ENCODE measurements at places on chromosomes 2 and 18.

DNA sequence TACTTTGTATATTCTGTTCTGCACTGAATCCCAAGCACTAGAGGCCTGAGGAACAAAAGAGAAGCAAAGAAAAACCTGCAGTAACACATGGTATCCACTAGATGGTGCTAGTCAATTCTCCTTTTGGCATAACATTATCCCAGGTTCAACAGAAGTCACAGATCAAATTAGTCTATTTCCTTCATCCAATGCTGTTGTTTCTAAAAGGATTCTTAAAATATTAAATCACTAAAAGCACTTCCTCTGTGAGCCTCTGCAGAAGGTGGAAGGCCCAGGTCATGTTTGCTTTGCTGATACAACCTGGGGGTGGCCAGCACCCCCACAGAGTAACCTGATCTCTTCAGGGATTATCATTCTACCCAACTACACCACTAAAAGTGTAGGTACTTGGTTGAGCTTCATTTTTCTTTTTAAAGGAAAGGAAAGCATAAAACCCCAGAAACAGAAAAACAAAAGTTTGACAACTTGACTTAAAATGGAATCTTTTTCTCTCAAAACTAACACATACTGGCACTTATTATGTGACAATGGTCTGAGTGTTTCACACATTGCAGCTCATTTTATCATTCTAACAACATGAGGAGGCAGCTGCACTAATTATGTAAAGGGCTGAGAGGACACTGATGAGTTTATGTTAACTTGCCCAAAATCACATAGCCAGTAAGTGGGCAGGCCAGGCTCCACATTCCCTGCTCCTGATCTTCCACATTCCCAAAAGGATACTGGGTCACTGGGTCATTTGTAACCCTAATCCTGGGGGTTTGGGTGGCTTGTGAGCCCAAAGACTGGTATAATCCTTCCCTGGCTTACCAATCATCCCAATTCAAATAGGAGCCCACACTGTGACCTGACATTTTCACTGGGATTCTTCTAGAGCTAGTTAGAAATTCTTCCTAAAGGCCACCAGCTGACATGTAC lies 66.8 kb upstream of the DNER start:
- DNase-seq: peak; percentile 66

DNA sequence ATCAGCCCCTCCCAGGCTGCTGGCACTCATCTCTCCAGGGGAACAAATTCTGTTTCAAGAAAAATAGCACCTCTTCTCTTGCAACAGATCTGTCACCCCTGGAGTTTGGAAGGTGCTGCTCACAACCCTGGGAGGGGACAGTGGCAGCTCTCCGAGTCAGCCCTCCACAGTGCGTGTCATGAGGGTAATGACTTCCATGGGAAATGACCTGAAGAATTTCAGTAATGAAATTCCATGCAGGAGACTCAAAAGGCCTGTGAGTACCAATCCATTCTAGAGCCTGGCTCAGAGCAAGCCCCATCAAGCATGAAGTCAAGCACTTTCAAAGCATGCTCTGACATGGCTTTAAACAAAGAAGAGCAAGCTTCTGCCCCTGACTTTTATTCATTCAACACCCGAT lies 276.3 kb upstream of the PARD3B start:
- DNase-seq: no peak

GRCh38 chr2:157853211-157853610 lies 22.9 kb downstream of the ACVR1 start:
- DNase-seq: no peak

DNA sequence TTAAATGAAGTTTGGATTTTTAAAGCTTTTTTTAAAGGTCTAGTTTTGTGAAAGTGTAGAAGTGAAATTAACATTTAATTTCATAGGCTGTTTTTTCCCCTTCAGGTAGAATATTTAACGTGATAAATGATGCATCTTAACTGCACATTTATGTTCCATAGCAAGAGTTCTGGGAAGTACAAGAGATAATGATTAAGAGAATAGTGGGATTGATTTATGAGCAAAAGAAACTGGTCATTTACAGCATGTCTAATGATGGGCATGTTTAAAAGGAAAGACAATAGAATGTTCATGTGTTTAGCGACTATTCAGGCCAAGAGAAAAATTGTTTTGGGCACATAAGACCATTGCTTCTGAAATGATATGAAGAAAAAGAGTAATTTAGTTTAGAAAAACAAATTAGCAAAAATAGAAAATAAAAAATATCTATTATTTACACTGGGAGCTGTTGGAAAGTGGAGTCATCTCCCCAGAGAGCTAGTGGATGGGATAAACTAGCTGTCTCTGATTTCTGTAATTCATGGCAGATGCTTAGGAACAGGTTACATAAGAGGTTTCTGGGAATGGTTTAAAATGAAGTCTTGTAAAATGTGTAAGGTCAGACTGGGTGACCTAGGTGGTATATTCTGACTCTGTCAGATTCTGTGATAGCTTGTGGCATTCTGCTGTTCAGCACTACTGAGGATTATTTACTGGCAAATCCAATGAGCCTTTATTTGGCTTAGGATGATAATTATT lies 60.7 kb downstream of the WDR7 start:
- DNase-seq: no peak

GRCh38 chr2:212387146-212387545 lies 151.5 kb downstream of the ERBB4 start:
- DNase-seq: no peak

- DNase-seq: no peak
Observed at GRCh38 chr2:66688951-66689350, 254.0 kb downstream of the MEIS1 start.

GRCh38 chr2:11093467-11093866 lies 61.8 kb upstream of the SLC66A3 start:
- DNase-seq: no peak

GRCh38 chr2:235605312-235606003 lies 111.6 kb downstream of the AGAP1 start:
- DNase-seq: peak; percentile 93

DNA sequence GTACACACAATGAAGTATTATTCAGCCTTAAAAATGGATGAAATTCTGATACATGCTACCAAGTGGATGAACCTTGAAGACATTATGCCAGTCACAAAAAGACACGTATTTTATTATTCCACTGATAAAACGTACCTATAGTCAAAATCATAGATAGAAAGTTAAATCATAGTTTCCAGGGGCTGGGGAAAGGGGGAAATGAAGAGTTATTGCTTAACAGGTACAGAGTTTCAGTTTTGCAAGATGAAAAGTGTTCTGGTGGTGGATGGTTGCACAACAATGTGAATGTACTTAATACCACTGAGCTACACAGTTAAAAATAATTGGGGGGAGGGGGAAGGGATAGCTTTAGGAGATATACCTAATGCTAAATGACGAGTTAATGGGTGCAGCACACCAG lies 279.0 kb upstream of the STON1 start:
- no peak for DNase-seq

DNA sequence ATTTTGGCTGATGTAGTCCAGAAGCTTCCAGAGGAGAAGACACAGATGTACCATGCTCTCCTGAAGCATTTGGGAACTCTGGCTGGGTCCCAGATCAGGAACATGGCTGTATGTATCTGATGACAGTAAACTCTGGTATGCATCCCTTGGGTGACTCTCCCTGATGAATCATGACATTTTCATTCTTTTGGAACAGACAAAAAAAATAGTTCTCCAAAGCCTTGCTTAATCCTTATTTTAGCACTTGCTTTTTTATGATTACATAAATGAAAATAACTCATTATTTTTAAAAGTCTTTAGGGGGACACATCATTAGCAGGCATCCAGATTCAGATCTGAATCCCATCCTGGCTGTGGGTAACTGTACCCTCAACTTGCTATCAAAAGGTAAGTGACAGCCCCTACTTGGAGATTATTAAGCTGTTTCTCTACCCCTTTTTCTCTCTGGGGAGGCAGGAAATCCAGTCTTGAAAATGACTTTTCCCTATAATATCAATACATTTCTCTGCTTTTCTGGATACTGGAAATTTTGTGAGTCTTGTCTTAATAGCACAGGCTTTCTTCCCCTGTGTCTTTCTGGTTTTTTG lies 23.3 kb downstream of the AOX1 start:
- no peak for DNase-seq

GRCh38 chr2:189791338-189792042 lies 7.2 kb downstream of the PMS1 start:
- DNase-seq: no peak

DNA sequence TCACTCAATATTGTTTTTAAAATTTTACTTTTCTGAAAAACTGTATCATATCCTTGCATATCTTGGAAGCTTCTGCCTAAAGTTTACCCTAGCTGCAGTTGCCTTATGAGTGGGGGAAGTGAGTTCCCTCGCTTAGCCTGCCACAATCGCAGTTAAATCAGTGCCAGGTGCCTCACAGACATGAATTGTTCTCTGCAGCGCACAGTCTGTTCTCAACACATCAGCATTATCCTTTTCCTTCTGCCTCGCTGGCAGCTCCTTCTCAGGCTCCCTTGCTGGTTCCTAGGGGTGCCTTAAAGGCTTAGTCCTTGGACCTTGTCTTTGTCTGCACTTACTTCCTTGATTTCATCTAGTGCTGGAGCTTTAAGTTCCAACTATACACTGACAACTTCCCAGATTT lies 132.8 kb downstream of the TTC27 start:
- DNase-seq: peak; percentile 12

DNA sequence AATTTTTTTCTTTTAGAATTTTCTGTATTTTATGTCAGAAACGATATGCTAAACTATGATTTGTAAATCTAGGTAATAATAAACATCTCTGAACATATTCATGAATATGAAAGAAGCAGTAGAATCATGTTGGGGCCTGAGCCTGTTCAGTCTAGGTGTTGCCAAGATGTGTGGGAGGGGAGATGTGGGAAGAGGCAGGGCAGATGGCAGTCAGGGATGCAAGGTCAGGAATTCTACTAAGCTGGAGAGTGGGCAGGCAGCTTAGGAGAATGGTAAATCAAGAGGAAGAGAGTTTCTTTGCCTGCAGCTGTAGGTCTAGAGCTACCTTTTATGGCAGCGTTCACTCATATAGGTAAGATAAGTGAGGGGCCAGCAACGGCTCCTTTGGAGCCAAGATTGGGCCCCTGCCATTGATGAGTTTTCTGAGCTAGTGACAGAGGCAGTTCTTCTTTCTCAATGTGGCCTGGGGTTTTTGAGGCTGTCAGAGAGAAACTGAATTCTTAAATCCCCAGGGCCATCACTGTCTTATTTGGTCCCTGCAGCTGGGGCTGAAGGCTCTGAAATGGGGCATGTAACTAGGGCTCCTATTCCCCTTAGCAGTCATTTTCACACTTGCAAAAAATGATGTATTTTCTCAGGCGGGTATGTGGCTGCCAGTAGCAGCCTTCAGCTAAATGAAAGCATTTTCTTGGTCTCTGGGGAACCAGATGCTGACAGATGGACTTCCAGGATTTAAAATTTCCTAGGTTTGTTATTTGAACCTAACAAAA lies 232.8 kb downstream of the PIK3C3 start:
- DNase-seq: no peak

- peak; percentile 90 for DNase-seq
Observed at GRCh38 chr2:156334496-156335478, 2.3 kb upstream of the NR4A2 start.
